ENCODE measurements at places on chromosomes 5 and 9.

- no peak for DNase-seq
Observed at GRCh38 chr9:130606887-130607600, 27.7 kb downstream of the FUBP3 start.

DNA sequence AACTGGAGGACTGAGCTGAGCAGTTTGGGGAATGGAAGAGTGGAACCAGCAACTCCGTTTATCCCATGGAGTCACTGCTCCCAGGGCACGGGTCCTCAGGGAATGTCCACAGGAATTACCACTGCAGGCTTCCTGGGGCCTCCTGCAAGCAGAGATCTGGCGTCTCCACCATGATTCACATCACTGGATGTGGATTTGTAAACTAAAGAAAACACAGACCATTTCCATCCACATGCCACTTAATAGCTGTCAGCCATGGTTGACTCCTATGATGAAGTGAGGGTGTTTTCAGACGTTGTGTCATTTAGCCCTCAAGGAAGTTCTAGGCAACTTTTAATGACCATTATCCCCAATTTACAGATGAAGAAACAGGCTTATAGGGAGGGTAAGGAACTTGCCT, 30.2 kb downstream of the SNCAIP start:
- no peak for DNase-seq

- DNase-seq = peak; percentile 34
Observed at GRCh38 chr9:69019808-69020207, 5.9 kb upstream of the PRKACG start.

DNA sequence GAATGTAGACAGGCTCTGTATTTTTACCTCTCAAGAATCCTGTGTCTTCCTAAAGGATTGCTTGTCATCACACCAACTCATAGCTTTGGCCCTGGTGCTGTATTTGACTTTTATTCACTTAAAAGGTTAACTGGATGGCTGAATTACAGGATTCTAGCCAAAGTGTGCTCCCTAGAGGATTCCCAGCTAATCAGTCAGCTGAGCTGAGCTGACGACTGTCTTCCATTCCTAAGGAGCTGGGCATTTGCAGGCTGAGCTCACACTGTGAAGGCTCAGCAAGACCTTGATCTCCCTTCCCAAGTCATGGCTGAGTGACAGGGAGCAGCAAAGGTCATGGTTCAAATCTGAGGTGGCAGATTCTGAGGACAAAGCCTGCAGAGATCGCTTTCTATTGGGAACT, 59.0 kb upstream of the PALM2AKAP2 start:
- no peak for DNase-seq

GRCh38 chr5:59042201-59043055, 459.6 kb downstream of the RAB3C start:
- DNase-seq = peak; percentile 19

GRCh38 chr9:124009531-124010217, 1.9 kb upstream of the LHX2 start:
- DNase-seq = no peak

GRCh38 chr5:179596421-179596820, 27.1 kb downstream of the HNRNPH1 start:
- DNase-seq = no peak

DNA sequence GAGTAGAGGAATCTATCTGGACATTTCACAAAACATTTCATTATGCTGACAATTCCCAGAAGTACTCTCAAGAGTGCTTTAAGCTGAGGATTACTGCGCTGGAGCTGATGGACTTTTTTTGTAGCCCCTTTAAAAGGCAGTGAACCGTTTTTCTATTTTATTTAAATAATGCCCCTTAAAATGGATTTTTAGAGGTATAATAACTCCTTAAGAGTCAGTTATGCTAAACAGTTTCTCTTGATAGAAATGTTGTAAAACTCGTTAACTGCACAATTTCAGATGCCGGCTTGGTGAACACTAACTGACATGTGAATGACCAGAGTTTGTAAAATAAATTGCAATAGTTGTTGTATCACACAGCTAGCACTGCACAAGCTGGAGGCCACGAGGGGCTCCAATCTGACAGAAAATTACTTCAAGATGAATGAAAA, 174.0 kb downstream of the NR2F1-AS1 start:
- no peak for DNase-seq

DNA sequence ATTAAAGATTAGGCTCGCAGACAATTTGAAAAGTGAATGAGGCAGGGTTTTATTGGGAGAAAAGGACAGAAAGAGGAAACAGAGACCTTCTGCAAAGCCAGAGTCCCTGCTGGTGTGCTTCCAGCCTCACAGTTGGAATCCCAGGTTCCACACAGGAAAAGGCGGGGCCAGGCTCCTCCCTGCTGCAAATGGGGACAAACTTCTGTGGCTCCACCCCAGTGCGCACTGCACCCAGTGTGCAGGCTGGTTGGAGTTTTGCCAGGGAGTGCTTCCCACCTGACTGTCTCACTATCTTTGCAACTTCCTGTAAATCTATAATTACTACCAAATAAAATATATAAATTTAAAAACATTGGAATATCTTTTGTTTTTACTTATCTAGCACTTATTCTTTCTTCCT, 386.0 kb upstream of the GRIN3A start:
- no peak for DNase-seq

GRCh38 chr9:25678846-25679360, 659 bp upstream of the TUSC1 start:
- DNase-seq = no peak

DNA sequence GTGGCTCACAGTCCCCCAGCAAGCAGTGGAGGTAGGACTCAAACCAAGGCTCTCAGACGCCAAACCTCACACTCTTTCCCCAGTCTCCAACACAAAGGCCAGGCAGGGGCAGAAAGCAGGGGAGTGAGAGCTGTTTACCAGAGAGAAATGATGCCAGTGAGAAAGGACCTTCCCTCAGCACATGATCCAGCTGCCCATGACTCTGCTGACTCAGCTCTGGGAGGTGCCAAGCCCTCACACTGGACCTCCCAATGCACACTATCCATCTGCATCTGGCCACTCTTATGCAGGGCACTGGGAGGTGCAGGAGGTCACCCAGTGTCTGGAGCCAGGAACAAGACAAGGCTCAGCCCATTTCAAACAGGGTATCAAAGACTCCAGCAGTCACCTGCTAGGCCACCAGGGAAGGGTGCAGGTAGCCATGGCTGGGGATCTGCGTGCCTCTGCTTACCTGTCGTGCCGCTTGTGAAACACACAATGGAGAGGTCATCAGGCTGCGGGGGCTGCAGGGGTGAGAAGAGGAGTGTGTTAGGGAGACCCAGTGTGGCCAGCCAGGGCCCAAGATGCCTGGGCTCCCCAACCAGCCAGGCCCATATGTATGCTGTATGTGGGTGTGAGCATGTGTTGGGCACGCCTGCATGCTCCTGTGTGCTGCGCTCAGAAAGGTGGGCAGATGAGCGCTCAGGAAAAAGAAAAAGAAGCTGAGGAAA, 26.3 kb downstream of the ACSL6 start:
- DNase-seq = no peak

DNA sequence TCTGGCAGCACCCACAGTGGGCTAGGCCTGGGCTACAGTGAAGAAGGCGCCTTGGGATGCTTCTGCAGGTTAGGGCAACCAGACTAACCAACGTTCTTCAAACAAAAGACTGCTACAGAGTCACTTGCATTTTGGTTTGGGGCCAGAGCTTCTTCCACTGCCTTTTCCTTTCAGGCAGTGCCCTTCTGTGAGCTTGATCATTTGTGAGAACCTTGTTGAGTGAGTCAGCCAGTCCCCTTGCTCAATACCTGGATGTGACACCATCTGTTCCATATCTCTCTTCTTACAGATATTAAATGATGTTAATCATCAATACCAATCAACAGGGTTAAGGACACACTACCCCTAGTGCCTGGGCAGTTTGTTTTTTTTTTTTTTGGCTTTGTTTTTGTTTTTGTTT, 46.5 kb upstream of the VDAC1 start:
- peak; percentile 65 for DNase-seq

DNA sequence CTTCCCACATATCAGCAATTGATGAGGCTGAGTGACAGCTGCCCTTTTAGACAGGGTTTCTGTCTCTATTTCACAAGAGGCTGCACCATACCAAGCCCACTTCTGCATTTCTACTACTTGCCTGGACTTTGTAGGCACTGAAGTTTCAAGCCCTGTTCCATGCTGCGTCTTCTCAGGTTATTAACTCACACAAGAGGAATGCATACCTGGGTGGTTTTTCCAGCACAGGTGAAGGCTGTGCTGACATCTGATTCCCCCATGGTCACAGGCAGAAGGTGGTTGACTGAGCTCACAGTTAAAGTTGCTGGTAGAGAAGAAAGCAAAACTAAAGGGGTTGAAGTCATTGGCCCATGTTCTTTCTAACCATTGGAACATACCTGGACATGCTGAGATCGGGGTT, 86.6 kb downstream of the MAMDC2 start:
- no peak for DNase-seq

DNA sequence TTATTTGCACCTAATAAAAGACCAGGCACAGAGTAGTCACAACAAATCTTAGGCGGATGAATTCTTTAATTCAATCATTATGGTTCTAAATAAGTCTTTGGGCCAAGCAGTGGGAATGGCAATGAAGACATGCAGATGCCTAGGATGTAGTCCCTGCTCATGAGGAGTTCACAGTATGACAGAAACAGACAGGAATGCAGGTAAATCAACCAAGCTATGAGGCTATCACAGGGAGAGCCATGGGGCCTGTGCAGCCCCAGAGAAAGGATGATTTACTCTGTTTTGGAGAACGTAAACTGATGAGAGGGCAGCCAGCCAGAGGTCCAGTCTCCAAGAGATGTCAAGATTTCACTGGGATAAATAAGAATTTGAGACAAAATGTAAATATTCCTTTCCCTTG, 129.4 kb downstream of the TRIM32 start:
- DNase-seq = no peak

DNA sequence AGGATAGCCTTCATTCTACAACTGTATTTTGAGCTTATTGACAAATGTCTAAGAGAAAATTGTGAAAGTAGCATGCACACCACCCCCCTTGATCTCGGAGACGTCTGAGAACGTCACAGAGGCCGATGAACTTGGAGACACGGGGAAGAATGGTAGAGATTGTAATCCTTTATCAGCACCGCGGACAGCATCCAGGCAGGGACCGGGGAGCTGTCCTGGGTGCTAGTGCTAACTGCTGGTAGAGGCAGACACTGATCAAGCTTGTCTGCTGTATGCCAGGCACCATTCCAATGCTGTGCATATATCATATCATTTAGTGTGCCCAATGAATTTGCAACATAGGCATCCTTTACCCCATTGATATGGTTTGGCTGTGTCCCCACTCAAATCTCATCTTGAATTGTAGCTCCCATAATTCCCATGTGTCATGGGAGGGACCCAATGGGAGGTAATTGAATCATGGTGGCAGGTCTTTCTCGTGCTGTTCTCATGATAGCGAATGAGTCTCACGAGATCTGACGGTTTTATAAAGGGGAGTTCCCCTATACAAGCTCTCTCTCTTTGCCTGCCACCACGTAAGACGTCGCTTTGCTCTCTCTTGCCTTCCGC, 98.8 kb downstream of the LHX2 start:
- peak; percentile 71 for DNase-seq

DNA sequence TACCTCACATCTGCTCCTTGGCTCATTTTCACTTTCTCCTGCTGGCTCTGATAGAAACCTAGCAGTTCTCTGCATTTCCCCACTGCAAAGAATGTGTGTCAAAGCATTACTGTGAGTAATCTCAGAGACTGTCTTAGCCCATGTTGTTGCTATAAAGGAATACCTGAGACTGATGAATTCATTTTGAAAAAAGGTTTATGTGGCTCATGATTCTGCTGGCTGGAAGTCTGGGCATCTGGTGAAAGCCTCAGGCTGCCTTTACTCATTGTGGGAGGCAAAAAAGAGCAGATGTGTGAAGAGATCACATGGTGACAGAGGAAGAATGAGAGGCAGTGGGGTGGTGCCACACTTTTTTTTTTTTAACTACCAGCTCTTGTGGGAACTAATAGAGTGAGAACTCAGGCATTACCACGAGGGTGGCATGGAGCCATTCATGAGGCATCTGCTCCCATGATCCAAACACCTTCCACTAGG, 191.6 kb upstream of the CTNND2 start:
- no peak for DNase-seq

DNA sequence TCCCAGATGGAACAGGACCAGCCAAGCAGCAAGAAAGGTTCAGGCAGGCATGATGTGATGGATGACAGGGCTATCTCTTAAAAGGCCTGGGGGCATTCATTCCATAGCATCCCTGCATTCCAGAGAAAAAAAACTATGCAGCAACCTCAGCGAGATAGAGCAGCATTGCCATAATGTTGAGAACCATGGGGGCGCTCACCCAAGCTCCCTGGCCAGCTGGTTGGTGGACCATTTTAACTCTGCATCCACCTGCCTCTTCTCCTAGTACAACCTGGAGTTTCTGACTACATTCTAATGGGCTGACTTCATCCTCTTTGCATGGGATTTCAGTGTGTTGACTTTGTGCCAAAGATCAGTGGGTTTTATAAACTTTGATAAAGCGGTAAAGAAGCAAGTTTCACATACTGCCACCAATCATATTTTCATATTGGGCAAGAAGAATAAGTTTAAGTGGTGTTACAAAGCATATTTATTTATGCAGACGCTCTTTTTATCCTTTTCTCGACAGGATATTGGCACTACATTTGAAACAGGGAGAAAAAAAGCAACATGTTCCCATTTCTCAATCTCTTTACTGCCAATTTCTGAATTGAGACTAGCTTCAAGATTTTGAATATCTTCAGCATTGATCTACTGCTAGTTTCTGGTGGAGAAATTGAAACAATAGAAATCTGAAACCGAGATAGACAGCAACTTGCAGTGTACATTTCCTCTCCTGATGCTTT, 378.3 kb upstream of the WWC1 start:
- no peak for DNase-seq
